ENCODE measurements at places on chromosomes 5 and 9.

- no peaks in the 10 kb centered on the region for H3K27me3 ChIP-seq
- no peak for DNase-seq
- no peak overlapping the region for H3K4me3 ChIP-seq
- no peaks in the 10 kb centered on the region for H3K36me3 ChIP-seq
Observed at GRCh38 chr5:56622141-56622540, 193.2 kb upstream of the MAP3K1 start.

DNA sequence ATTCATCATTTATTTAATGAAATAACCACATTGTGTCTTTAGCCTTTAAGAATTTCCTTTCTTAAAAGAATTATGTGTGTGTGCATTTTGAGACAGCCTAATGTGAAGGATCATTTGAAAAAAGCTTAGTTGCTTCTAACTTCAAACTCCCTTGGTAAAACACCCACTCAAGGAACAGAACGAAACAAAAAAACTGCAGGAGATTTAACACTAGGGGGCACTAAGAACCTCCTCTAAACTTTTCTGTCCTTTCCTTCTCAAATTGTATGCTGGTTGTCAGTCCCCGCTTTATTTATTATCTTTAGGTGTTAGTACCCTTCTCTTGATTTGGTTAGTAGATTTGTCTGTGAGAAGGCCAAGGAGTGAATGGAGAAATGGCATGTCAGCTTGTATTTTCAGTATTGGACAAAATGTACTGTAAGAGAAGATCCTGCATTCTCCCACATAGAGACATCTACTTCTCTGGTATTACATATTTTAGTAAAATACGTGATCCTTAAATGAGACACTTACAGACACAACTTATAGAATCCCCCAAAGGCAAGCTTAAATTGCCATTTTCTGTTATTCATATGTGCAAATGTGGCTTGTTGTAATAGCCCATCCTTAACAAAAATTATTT lies 229.7 kb downstream of the MRPS30 start:
- H3K36me3 ChIP-seq = no peaks in the 10 kb centered on the region
- no peak for DNase-seq
- H3K4me1 ChIP-seq = no peaks in the 10 kb centered on the region
- H3K4me3 ChIP-seq = no peak overlapping the region
- no peaks in the 10 kb centered on the region for H3K27me3 ChIP-seq
- no peak overlapping the region for H3K27ac ChIP-seq

DNA sequence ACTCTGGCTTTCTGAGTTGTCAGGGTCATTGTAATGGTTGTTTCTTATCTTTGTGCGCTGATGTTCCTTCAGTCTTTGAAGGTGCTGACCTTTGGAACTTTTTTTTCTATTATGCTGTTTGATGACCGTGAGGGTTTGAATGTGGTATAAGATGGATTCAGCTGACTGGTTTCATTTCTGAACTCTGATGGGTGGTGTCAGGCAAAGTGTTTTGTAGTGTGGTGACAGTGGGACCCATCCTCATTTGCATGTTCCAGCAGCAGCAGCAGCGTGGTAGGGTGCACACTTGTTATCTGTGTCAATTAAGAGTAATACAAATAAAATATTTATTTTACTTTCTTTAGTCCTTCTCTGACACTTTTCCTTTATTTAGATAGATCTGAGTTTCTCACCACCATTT lies 227.7 kb upstream of the PRR16 start:
- no peak overlapping the region for H3K27ac ChIP-seq
- no peaks in the 10 kb centered on the region for H3K27me3 ChIP-seq
- no peak for DNase-seq
- H3K36me3 ChIP-seq = no peaks in the 10 kb centered on the region
- no peak overlapping the region for H3K4me3 ChIP-seq

GRCh38 chr9:112555844-112556482 lies 69.3 kb downstream of the KIAA1958 start:
- H3K4me3 ChIP-seq = no peak overlapping the region
- no peaks in the 10 kb centered on the region for H3K27me3 ChIP-seq
- no peak overlapping the region for H3K27ac ChIP-seq

GRCh38 chr9:136546697-136547501 lies 1.1 kb upstream of the NOTCH1 start:
- H3K4me1 ChIP-seq = peaks cover 58% of the 10 kb centered on the region
- no peak overlapping the region for H3K27ac ChIP-seq
- H3K36me3 ChIP-seq = peaks cover 17% of the 10 kb centered on the region
- peak; percentile 31 for DNase-seq
- H3K27me3 ChIP-seq = no peaks in the 10 kb centered on the region

GRCh38 chr9:18554244-18554643 lies 80.3 kb downstream of the ADAMTSL1 start:
- H3K4me1 ChIP-seq = no peaks in the 10 kb centered on the region
- H3K27ac ChIP-seq = no peak overlapping the region
- no peak for DNase-seq
- no peak overlapping the region for H3K4me3 ChIP-seq
- H3K36me3 ChIP-seq = no peaks in the 10 kb centered on the region

GRCh38 chr5:54442271-54442670 lies 13.2 kb upstream of the HSPB3 start:
- no peaks in the 10 kb centered on the region for H3K27me3 ChIP-seq
- H3K27ac ChIP-seq = no peak overlapping the region
- no peak overlapping the region for H3K4me3 ChIP-seq

GRCh38 chr5:94841598-94842322 lies 223.3 kb downstream of the SLF1 start:
- no peak overlapping the region for H3K4me3 ChIP-seq
- no peaks in the 10 kb centered on the region for H3K36me3 ChIP-seq
- no peaks in the 10 kb centered on the region for H3K4me1 ChIP-seq
- no peaks in the 10 kb centered on the region for H3K27me3 ChIP-seq
- DNase-seq = no peak
- H3K27ac ChIP-seq = no peak overlapping the region

GRCh38 chr9:112868461-112868860 lies 22.2 kb downstream of the SLC46A2 start:
- no peak for DNase-seq
- H3K4me3 ChIP-seq = no peak overlapping the region
- H3K36me3 ChIP-seq = peaks cover 15% of the 10 kb centered on the region
- H3K27me3 ChIP-seq = no peaks in the 10 kb centered on the region

DNA sequence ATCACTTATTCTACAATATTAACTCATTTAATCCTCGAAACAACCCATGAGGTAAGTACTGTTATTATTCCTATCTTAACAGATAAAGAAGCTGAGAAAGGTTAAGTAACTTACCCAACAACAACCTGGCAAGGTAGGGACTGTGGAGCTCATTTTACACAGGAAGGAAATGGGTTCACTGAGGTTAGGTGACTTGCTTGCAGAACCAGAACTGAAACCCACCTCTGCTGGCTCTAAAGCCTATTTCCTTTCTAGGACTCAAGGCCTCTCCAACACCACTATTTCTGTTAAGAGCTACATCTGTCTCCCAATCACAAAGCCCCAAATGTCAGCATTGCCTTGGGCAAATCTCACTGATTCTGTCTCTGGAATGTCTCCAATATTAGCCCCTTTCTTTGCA lies 38.9 kb upstream of the IFNK start:
- DNase-seq = no peak
- H3K27me3 ChIP-seq = no peaks in the 10 kb centered on the region
- no peak overlapping the region for H3K27ac ChIP-seq
- no peaks in the 10 kb centered on the region for H3K36me3 ChIP-seq

- peaks cover 17% of the 10 kb centered on the region for H3K4me1 ChIP-seq
- no peak for DNase-seq
- peak overlapping the region; percentile 36 for H3K4me3 ChIP-seq
- H3K36me3 ChIP-seq = peaks cover 25% of the 10 kb centered on the region
- no peak overlapping the region for H3K27ac ChIP-seq
- H3K27me3 ChIP-seq = no peaks in the 10 kb centered on the region
Observed at GRCh38 chr9:114619191-114619761, 8.2 kb downstream of the TMEM268 start.

GRCh38 chr5:76845890-76846289 lies 3.9 kb upstream of the S100Z start:
- no peaks in the 10 kb centered on the region for H3K36me3 ChIP-seq
- H3K27ac ChIP-seq = no peak overlapping the region
- peaks cover 17% of the 10 kb centered on the region for H3K4me1 ChIP-seq
- no peaks in the 10 kb centered on the region for H3K27me3 ChIP-seq
- DNase-seq = no peak
